ENCODE measurements at places on chromosomes 12 and 14. TPM values are rescaled to one million over a fixed set of nuclear protein-coding genes. Genes with fewer than 3 reads are reported as not detected.

GRCh38 chr12:41032386-41032785, 155.7 kb upstream of the PDZRN4 start:
- no peak for DNase-seq

GRCh38 chr12:89709995-89710872, 1.6 kb upstream of the ATP2B1 start:
- DNase-seq, result peak; percentile 37

DNA sequence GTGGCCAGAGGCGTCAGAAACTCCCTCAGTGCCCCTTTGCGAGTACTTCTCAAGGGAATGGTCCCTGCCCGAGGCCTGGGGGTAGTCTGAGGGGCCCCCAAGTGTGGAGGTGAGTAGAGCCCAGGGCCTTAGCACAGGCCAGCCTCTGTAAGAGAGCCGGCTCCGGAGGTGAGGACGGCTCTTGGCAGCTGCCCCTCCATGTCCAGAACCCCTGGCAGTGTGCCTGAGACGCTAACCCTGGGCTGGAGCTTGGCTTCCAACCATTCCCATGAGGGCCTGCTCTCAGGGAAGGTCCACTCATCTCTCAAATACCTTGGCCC, 61.7 kb downstream of the PRMT8 start:
- DNase-seq, result no peak

DNA sequence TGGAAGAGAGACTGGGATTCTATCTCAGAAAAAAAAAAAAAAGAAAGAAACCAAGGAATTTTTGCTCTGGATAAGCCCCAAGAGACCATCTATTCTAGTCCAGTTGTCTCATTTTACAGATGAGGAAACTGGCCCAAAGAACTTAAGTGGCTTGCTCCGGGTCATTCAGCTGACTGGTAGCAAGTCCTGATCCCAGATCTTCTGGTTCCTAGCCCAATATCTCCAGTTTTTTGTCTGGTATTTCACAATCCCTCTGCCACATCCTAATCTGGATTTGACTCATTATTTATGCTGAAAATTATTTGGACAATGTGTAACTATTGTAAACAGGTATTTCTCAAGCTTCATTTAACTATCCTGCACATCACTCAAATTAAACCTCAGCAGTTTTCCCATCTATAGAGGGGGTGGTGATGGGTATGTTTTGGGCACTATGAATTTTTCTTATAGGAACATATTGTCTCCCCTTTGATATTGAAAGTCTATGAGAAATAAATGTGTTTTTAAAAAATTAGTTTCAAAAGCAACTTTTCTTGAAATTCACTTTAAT, 43.4 kb downstream of the PPP2R5E start:
- no peak for DNase-seq

The ARHGEF40 gene
- total RNA-seq, result not detected

Measured in activated CD4-positive, alpha-beta T cell treated with anti-CD3 and anti-CD28 coated beads, Interleukin-2, amount 10 ng/mL, durations not matched to agents 7 days and 5 days (primary cell).